Activated CD4-positive, alpha-beta T cell treated with anti-CD3 and anti-CD28 coated beads, Interleukin-2, amount 50 U/mL, for 24 hours (primary cell): ENCODE measurements at places on chromosomes 13 and 19.

DNA sequence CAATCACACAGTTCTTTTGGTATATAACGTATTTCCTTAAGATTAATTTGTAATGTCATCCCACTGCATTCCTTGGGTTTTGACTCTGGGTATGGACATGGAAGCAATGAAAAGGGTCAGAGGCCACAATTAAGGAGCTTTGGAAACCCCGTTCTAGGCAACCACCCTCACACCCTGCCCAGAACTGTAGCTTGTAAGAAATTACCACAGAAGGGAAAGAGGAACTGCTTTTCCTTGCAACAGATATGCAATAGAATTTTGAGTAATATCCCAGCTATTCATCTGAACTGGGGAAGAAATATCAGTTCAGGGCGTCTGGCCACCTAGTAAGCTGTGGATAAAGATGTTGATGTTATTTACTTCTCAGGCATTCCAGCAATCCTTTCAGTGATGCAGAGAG is 985 bp upstream of the CLC start:
- no peak for DNase-seq

- DNase-seq = no peak
Measured at GRCh38 chr13:26946684-26947343, 186.2 kb upstream of the GPR12 start.

GRCh38 chr19:31781542-31781941 is 432.3 kb upstream of the TSHZ3 start:
- DNase-seq = no peak

DNA sequence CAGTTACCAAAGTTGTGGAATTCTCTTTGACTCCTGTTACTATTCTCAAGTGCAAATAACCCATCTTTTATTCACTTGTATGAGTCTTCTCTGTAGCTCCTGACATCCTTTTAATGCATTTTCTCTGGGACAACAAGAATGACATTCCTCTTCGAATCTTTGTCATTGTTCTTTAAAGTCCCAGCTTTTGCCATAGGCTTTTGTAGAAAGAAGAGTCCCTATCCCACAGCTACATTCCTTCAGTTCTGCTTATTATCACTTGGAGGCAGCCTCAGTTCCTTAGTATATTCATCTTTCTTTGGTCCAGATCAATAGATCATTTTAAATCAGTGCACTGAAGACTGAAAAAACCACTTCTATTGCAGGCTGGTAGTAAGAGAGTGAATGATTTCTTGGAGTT is 560.2 kb downstream of the DACH1 start:
- no peak for DNase-seq

DNA sequence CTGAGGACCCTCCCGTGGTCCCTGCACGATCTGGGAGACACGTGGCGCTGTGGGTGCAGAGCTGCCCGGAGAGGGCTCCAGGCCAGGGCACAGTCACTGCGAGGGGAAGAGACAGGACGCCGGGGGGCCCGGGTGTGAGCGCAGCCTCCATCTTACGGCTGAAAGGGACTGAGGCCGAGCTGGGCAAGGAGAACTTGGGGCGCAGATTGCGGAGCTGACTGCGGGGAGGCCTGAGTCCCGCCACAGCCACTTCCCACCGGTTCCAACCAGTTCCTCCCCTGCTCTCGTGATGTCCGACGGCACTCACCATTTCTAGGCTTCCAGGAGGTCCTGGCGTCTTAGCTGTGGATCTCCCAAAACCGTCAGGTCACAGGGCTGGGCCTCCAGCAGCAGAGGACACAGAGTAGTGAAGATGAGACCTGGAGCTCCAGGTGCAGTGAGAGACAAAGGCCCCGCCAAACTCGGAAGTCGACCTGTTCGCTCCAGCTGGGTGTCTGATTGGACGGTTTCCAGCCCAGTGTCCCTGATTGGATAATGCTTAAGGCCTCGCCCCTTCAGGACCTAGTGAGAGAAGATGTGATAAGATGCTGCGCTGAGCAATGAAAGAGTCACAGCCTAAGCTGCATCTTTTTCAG is 4.8 kb upstream of the ZNF253 start:
- DNase-seq = no peak

- DNase-seq = no peak
Measured at GRCh38 chr19:50658441-50659317, 9.4 kb downstream of the C19orf81 start.

DNA sequence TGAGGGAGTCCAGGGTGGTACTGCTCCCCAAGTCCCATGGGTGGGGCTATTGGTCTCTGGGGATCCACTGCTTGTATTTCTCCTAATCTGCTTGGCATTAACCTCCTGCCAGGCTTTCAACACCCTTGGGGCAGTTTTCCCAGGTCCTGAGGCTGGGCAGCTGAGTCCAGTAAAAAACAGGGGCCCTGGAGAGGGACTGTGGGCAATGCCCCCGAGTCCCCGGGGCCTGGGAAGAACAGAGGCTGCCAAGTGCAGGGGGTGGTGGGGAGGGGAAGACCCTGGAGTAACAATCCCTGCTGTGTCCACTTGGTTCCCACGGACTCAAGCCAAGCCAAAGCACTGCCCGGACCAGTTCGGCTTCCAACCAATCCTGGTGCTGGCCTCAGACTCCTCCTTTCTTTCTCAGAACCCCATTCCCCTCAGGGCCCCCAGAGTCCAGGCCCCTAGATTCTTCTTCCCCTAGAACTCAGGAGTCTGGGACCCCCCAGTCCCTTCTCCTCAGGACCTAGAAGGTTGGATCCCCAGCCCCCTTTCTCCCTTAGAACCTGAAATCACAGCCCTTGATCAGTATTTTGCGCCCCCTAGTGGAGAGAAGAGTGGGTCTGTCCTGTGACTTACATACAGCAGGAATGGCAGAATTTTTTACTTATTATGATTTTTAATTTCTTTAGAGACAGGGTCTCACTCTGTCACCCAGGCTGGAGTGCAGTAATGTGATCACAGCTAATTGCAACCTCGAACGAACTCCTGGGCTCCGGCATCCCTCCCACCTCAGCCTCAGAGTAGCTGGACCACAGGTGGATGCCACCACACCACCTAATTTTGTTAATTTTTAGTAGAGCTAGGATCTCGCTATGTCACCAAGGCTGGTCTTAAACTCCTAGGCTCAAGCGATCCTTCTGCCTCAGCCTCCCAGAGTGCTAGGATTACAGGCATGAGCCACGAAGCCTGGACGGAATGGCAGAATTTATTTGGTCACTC is 3.7 kb upstream of the CLPTM1 start:
- DNase-seq = peak; percentile 65

DNA sequence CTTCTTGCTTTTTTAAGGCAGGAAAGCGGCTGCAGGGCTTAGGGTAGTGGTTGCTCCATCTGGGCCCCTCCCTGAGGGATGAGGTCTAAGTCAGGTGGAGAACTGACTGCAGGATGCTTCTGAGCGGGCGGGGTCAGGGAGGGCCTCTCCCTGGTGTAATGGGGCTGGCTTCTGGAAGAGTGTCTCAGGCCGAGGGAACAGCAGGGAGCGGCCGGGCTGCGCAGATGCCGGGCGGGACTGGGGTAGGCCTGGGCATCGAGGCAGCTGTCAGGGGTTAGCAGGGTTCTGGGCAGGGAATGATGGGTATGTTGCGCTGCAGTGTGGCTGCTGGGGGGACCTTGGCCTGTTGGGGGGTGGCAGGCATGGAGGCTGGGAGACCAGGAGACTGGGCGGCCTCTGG is 2.7 kb downstream of the FAM174C start:
- DNase-seq = no peak

DNA sequence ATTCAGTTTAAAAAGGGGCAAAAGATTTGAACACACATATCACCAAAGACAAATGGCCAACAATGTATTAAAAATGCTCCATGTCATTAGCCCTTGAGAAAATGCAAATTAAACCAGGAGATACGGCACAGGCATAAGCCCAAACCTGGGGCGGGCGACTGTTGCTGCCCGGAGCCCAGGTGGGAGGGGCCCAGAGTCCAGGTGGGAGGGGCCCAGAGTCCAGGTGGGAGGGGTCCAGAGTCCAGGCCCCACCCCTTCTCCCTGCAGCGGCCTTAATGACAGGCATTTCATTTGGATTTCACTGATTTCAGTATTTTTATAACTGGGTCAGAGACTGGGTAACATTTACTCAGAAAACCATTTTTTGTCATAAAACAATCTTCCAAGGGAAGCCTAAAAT is 78.2 kb downstream of the RASA3 start:
- no peak for DNase-seq

GRCh38 chr13:27482983-27483382 is 32.6 kb upstream of the MTIF3 start:
- DNase-seq = no peak

GRCh38 chr13:91313103-91313502 is 34.4 kb upstream of the MIR17HG start:
- peak; percentile 10 for DNase-seq

- DNase-seq = no peak
Measured at GRCh38 chr13:90968166-90968904, 379.2 kb upstream of the MIR17HG start.

GRCh38 chr19:5801796-5802619 is 2.9 kb upstream of the NRTN start:
- no peak for DNase-seq

GRCh38 chr13:51697855-51698254 is 106.1 kb downstream of the DHRS12 start:
- DNase-seq = no peak

GRCh38 chr13:33178209-33178840 is 107.2 kb downstream of the STARD13 start:
- DNase-seq = no peak

GRCh38 chr13:95137096-95137495 is 164.2 kb downstream of the ABCC4 start:
- no peak for DNase-seq

- no peak for DNase-seq
Measured at GRCh38 chr13:51737609-51738008, 66.4 kb downstream of the DHRS12 start.

GRCh38 chr13:109789262-109789661 is 2.9 kb upstream of the IRS2 start:
- DNase-seq = no peak

DNA sequence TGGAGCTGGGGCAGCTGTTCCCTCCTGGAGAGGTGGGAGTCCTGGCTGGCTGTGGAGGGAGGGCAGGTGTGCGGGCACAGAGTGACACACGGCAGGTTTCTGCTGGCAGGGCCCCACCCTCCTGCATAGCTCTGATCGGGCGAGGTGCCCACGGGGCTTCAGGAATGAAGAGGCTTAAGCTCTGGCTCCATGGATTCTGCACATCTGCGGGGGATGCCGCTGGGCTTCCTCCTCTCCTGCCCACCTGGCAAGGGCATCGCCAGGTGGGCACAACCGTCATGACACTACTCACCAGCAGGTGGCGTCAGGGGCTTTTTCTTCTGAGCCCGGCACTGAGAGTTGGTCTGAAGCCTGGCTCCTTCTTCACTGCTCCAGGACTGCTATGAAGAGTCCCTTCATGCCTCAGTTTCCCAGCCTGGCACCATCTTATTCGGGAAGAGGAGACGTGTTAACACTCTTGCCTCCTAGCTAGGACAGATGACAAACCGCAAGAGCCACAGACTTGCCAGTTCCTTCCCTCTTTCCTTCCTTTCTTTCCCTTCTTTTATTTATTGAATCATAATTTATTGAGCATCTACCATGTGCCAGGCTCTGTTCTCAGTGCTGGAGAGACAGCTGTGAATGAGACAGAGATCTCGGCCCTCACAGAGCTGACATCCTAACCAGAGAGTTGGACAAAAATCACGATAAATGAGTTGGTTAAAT is 15.2 kb upstream of the PAK4 start:
- DNase-seq = peak; percentile 61

GRCh38 chr19:49423071-49423984 is at the start of gene PTH2:
Gene PTH2 (minus strand): TSS chr19:49423441. CDS start chr19:49423339, 102 bp downstream.
- DNase-seq = no peak

DNA sequence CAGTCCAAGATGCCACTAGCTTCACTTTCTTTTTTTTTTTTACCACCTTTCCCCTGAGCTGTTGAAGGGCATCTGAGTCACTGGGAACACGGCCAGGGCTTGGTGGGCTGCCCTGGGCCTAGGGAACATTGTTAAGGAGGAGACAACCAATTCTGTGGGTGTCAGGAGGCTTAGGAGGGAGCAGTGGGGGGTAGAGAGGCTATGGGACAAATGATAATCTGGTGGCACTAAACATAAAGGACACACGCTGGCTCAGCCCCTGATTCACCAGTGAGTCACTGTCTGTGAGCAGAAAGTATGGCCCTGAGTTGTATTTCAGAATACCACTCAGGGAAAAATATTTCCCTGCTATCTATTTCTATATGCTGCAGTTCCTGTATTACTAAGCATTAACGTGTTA is 207.8 kb downstream of the DCLK1 start:
- no peak for DNase-seq

- no peak for DNase-seq
Measured at GRCh38 chr13:95650696-95651095, 6.2 kb upstream of the DZIP1 start.

GRCh38 chr13:26372747-26373146 is 118.8 kb downstream of the CDK8 start:
- DNase-seq = no peak

DNA sequence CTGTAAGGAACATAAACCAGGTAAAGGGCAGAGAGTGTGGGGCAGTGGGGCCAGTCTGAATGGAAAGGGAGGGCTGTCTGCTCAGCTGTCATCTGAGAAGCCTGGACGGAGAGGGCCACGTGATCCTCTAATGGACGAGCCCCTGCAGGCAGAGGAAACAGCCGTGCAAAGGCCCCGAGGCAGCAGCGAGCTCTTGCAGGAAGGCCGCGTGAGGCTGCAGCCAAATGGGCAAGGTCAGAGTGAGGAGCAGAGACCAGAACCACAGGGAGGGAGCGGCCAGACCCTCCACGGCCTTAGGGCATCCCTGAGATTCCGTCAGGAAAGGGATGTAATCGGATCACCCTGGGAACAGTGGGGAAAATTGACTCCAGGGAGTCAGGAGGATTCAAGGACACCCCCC is 4.4 kb downstream of the LILRB4 start:
- DNase-seq = no peak

DNA sequence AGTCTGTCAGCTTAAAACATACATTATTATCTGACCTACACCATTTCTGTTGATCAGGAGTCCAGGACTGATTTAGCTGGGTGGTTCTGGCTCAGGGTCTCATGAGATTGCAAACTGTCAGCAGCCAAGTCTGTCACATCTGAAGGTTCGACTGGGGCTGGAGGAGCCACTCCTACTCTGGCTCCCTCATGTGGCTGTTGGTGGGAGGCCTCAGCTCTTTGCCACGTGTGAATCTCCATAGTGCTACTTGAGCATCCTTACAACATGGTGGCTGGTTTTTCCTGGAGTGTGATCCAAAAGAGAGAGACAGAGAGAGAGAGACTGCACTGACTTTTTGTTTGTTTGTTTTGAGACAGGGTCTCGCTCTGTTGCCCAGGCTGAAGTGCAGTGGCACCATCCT is 63.6 kb upstream of the NFIC start:
- DNase-seq = no peak

DNA sequence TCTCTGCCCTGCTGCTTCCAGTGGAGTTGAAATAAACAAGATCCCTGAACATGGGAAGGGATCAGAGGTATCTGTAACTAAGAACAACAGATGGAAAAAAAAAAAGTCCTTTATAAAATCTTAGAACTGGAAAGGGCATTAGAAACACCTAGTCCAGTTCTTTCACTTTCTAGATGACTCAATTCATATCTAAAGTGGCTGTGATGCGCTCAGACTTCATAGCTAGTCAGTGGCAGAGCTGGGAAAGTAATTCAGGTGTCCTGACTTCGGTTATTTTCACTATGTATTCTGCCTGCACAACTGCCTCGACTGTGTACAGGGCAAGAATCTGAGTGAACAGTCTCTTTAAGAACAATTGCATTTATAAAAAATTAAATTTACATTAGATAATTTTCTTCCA is 151.8 kb upstream of the TMTC4 start:
- DNase-seq = no peak

GRCh38 chr19:12733369-12734214 is 892 bp downstream of the TRIR start:
- DNase-seq = no peak
